ENCODE measurements at places on chromosomes 11 and 22.

- no peak for DNase-seq
Observed at GRCh38 chr22:28978863-28979796, 82.5 kb downstream of the C22orf31 start.

DNA sequence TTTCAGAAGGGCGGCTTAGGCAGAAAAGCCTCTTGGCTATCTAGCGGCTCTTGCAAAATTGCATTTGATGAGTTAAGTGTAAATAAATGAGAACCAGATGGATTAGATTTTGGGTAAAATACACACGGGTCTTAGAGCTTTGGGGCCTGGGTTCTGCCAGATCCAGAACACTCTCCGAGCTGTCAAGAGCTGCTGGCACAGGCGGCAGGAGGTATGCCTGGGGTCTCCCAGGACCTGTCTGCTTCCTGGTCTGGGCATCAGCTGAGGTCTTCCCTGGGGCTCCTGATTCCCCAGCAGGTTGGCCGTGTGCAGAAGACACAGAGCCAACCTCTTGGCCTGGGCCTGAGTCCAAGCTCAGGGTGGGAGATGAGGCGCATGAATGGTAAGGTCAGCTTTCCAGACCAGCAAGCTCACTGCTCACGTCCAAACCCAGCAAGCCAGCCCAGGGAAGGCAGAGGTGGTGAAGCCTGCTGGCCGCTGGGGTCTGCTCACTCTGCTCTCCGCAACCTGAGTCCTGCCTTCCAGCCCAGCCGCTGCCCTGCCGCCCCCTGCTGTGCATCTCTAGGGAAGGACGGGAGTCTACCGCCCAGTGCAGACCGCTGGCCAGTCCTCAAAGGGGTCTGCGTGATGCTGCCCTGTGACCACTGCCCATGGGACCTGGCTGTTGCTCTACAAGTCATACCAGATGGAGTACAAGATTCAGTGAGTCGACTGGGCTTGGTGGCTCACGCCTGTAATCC, 44.9 kb downstream of the SCUBE1 start:
- no peak for DNase-seq

DNA sequence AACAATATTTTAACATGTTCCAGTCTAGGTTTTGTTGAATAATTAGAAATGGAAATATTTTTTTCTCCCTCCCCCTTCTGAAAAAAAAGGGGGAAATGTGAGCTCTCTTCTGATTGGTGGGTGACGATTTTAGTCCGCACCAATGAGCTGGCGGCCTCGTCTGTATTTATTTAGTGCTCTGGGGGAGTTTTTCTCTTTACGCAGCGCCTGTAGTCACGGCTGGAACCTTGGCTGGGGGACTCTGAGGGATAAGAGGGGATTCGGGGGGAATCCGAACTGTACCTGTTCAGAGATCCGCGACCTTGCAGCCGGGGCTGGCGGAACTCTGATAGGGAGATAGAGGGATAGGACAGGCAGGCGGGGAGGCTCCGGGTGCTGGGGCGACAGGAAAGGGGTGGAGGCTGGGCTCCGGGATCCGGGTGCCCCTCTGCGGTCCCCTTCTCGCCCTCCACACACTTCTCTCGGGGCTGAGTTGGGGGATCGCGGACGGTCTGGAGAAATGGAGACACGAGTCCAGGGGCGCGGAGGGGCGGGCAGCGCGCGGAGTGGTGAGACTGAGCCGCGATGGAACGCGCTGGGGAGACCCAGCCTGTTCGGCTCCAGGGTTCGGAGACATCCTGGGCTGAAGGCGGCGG, 99.7 kb upstream of the HSD17B12 start:
- no peak for DNase-seq

DNA sequence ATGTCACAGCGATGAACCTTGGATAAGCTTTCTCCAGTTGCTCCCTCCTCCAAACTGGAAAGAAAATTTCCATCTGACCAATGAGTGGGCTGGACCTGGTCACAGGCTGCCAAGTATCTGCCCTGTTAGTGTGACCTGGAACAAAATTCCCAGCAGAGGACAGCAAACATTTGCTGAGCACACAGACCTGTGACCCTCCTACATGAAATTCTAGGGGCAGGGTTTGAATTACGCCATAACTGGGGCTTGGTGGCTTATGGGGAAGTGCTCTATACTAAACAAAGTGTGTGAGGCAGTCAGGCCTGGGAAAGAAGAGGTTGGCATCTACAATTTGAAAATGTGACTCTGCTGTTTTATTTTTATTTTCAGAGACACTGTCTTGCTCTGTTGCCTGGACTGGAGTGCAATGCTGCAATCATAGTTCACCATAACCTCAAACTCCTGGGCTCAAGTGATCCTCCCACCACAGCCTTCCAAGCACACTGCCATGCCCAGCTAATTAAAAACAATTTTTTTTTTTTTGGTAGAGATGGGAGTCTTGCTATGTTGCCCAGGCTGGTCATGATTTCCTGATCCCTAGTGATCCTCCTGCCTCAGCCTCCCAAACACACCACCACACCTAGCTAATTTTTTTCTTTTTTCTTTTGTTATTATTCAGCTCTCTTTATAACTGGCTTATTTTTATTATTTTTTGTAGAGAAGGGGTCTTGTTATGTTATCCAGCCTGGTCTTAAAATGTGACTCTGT, 13.6 kb upstream of the XBP1 start:
- DNase-seq, result no peak

DNA sequence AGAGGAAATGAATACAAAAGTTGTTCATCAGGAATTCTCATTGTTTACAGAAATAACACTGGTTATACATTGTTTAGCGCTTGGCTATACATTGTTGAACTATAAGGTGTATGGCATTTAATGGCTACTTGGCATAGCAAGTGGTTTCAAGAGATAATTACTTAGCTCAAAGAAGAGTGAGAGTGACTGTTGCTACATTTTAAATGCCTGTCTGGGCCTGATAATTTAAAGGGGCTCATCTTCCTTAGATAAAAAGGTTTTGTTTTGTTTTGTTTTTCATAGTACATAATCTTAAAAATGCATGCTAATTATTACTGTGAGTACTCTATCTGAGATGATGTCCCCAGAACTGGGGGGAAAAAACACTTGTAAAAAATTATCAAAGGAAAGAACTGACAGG, 1.5 kb upstream of the SMPD1 start:
- no peak for DNase-seq
